ENCODE measurements at places on chromosomes 16 and 17. TPM values are rescaled to one million over a fixed set of nuclear protein-coding genes. Genes with fewer than 3 reads are reported as not detected.

The GDPD3 gene
- total RNA-seq, result 40.4 TPM

The KRT34 gene
- not detected for total RNA-seq

The IL34 gene
- 2.8 TPM for total RNA-seq

DNA sequence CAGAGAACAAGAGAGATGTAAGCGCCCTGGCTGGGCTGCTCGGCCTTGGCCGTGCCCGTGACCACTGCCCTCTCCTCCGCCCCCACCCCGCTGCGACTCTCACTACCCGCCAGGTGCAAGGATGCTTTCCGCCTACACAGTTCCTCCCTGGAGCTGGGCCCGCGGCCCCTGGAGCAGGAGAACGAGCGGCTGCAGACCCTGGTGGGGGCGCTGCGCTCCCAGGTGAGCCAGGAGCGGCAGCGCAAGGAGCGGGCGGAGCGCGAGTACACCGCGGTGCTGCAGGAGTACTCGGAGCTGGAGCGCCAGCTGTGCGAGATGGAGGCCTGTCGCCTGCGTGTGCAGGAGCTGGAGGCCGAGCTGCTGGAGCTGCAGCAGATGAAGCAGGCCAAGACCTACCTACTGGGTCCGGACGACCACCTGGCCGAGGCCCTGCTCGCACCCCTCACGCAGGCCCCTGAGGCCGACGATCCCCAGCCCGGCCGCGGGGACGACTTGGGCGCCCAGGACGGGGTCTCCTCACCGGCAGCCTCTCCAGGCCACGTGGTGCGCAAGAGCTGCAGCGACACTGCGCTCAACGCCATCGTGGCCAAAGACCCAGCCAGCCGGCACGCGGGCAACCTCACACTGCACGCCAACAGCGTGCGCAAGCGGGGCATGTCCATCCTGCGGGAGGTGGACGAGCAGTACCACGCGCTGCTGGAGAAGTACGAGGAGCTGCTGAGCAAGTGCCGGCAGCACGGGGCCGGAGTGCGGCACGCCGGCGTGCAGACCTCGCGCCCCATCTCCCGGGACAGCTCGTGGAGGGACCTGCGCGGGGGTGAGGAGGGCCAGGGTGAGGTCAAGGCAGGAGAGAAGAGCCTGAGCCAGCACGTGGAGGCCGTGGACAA is 9.2 kb upstream of the MRPL58 start:
- no peak for DNase-seq

GRCh38 chr16:49280841-49281371 is 732 bp downstream of the CBLN1 start:
- DNase-seq, result no peak

- DNase-seq, result no peak
Observed at GRCh38 chr16:89176147-89176690, 4.7 kb downstream of the CDH15 start.

DNA sequence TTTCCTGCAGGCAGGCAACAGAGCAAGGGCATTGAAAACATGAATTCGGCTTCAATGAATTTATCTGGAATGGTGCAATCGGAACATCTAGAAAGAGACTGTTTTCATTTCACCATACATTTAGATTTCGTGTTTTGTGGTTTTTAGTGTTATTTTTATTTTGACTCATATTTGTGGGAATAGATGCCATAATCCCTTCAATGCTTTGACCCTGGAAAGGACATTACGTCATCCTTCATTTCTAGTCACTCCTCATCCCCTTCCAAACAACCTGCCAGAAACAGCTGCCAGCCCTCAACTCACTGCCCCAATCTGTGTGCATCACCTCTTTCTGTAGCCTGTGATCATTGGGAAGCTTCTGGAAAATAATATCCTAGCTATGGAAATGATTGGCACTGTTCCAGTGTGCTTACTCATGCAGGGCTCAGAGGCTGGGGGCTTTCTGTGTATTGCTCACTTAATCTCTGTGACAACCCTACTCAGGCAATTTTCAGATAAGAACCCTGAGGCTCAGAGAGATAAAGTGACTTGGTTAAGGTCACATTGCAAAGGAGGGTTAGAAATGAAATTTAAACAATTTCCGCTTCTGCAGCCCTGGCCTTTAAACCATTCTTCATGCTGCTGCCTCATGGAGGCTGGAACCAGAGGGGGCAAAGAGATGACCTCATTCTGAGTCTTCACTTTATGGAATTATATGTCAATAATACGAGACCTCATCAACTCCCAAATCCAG is 9.5 kb upstream of the KSR1 start:
- DNase-seq, result no peak

DNA sequence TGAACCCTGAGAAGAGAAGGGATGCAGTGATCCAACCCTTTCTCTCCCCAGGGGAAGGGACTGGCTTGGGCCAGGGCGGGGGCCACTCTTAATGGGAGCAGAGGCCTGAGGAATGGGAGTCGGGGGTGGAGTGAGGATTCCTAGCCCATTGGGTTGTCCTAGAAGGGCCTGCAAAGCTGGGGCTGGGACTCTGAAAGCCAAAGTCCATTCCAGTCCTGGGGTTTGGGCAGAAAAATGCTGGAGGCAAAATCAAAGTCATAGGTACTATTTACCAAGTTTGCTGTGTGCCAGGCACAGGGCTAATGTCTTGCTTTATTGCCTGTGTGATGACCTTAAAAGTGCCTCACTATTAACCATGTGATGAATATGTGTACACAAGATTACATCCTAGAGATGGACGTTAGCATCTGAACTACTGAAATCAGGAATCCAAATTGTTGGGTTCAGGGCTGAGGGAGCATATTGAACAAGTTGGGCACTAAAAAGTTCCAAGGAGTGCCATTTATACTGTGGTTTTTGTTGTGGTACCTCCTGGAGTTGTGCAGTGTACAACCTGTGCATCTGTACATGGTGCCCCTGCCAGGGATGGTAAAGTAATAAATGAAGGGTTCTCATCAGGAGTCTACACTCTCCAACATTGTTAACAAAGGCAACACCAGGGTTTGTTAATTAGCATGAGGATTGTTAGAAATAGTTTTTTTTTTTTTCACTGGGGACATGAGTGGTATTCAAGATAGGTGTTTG is 84.4 kb upstream of the NKD1 start:
- DNase-seq, result no peak

DNA sequence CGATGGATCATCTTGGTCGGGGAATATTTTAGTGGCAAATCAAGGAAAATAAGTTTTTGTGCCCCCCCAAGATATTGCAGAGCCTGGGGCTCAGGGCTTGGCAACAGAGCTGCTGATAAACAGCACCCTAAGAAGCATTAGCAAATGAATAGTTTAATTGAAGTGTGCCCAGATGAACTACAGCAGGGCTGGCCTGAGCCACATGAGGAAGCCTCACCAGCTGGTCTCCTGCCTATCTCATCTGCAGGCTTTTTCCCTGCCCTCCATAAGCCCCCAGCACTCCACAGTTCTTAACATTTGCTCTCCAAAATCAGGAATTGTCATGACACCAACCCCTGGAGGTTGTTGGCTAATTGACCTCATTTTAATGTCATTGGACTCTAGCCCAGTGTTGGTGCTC is 480.2 kb downstream of the HS3ST3B1 start:
- DNase-seq, result no peak

DNA sequence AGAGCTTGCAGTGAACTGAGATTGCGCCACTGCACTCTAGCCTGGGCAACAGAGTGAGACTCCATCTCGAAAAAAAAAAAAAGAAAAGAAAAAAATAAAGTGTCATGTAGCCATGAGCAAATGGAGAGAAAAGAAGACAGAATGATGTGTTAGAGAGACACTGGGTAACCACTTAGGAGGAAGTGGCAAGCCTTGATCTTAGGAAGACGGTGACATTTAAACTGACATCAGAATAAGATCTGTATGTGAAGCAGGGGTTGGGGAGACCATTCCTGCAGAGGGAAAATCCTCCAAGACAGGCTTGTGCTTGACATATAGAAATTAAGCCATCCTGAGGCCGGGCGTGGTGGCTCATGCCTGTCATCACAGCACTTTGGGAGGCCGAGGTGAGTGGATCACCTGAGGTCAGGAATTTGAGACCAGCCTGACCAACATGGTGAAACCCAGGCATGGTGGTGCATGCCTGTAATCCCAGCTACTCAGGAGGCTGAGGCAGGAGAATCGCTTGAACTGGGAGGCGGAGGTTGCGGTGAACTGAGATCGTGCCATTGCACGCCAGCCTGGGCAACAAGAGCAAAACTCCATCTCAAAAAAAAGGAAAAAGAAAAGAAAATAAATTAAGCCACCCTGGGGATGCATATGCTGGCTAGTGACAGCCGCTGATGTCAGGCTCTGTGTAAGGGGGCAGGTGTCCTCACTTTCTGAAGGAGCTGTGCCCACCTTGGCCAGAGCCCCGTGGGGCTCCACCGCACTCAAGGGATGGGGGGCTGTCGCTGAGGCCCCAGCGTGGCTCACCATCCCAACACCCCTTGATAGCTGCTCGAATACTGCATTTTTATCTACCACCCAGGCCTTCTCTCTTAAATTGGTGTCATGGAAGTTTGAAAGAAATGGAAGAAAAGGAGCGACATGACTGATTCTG is 13.1 kb upstream of the CYB5B start:
- DNase-seq, result no peak

- DNase-seq, result no peak
Observed at GRCh38 chr16:9378876-9379275, 287.4 kb downstream of the HAPSTR1 start.

DNA sequence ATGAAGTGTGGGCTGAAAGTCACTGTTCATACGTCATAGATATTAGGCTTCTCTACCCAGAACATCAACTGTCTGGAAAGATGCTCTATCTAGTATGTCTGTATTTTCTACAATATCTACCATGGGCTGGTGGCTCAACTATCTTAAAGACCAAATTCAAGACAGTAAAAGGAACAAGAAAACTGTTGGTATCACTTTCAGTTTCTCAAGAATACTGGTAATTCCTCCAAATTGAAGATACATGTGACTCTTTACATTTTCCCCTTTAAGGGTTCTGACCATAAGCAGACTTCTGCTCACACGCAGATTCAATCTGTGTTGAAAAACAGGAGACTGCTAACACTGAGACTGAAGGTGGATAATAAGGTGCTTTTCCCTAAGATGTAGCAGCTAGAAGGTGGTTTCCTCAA is 24.2 kb downstream of the XPO6 start:
- DNase-seq, result no peak

DNA sequence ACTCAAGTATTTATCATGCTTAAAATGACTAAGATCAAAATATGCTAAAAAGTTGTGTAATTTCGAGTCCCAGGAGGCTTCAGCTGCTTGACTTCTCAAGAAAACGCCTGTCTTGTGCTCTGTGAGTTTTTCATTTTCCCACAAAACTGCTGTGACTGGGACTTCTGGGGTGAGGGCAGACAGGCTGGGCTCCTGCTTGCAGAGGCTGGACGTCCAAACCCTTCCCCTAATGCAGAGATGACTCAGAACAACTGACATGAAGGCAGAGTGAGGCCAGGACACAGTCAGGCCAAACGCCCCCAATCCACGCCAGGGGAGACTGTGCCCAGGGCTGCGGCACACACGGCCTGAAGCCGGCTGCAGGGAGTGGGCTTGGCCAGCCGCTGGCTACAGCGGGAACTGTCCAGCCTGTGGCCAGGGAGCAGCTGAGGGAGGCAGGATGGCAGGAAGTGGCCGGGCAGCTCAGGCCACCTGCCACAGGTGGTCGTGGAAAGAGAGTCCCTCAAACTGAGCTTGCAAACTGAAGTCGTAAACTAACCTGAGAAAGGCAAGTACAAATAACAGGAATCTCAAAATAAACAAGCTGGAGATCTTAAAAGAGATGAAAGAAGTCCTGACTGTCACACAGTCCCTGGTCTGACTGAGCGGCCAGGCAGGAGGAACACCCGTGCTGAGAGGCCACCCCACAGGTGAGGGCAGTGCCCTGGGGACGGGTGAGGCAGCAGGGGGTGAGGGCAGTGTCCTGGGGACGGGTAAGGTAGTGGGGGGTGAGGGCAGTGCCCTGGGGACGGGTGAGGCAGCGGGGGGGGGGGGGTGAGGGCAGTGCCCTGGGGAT is 21.3 kb upstream of the HEXD start:
- DNase-seq, result no peak

DNA sequence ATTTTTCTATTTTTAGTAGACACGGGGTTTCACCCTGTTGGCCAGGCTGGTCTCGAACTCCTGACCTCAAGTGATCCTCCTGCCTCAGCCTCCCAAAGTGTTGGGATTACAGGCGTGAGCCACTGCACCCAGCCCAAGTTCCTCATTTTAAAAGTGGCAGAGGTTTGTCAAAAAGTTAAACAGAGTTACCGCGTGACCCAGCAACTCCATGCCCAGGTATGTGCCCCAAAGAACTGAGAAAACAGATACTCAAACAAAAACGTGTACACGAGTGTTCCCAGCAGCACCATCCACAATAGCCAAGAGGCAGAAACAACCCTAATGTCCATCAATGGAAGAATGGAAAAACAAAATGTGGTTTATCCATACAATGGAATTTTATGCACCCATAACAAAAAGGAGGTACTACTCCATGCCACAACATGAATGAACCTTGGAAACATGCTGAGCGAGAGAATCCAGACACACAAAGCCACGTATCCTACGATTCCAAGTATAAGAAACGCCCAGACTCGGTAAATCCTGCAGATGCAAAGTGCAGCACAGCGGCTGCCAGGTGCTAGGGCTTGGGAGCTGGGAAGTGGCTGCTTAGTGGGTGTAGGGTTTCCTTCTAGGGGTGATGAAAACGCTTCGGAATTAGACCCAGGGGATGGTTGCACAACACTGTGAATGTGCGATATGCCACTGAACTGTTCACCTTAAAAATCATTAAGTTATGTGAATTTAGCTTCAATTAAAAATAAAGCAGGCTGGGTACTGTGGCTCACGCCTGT is 24.8 kb downstream of the ADCY9 start:
- DNase-seq, result no peak

GRCh38 chr16:50152351-50152806 is 727 bp upstream of the TENT4B start:
- DNase-seq, result peak; percentile 53

GRCh38 chr16:716200-716568 is 1.3 kb downstream of the METRN start:
- DNase-seq, result no peak

DNA sequence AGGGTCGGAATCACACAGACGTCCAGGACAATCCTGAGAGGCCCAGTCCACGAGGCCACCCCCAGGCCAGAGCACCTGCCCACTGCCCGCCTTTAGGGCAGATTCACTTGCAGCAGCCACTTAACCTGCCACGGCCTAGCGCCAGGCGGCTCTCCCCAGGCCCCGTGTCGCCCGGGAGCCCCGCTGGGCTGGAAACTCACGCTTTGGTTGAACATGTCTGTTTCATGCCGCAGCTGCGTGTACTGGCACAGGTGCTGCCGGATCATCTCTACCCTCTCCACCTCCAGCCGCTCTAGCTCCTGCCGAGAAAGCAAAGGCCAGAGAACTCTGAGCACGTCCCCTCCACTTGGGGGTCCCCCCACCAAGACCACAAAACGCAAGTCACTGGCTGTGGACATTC is 12.7 kb upstream of the RCVRN start:
- no peak for DNase-seq

GRCh38 chr17:18248300-18248731 is 10.2 kb downstream of the FLII start:
- DNase-seq, result peak; percentile 74

- no peak for DNase-seq
Observed at GRCh38 chr17:49899191-49899485, 51.3 kb upstream of the TAC4 start.

GRCh38 chr17:8192070-8192815 is 2.3 kb upstream of the BORCS6 start:
- peak; percentile 90 for DNase-seq

Data from colonic mucosa (tissue), 4 donors.